NCI-H1417 treated with DMSO at 0.1 percent for 48 hours (cell line): ENCODE measurements at places on chromosomes 11 and 22.

- no peak for DNase-seq
Measured at GRCh38 chr11:34652191-34652973, 31.5 kb downstream of the EHF start.

GRCh38 chr11:62018981-62019664, 51.7 kb upstream of the FTH1 start:
- DNase-seq, result no peak

GRCh38 chr22:35894937-35895708, 133.5 kb downstream of the RBFOX2 start:
- no peak for DNase-seq

DNA sequence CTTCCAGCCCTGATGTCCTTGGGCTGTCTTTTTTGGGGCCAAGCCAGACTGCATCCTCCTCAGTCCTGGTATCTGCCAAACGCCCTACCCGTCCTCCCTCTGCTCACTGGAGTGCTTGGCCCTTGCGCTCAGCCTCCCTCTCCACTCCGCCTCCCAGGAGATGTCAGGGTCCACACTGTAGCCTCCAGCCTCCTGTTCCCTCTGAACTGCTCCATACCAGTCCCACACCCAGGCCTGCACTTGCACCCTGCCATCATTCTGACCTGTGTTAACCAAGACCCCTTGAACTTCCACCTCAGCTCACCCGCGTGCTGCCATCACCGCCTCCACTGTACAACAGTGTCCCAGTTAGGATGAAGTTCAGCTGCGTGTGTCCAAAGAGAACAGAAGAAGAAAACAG, 6.3 kb upstream of the IL2RB start:
- DNase-seq, result no peak
